ENCODE measurements at places on chromosomes 4 and X.

GRCh38 chrX:42248226-42248625 is 324.9 kb upstream of the CASK start:
- DNase-seq, result no peak

GRCh38 chr4:151955721-151956380 is 195.0 kb upstream of the GATB start:
- DNase-seq, result no peak

DNA sequence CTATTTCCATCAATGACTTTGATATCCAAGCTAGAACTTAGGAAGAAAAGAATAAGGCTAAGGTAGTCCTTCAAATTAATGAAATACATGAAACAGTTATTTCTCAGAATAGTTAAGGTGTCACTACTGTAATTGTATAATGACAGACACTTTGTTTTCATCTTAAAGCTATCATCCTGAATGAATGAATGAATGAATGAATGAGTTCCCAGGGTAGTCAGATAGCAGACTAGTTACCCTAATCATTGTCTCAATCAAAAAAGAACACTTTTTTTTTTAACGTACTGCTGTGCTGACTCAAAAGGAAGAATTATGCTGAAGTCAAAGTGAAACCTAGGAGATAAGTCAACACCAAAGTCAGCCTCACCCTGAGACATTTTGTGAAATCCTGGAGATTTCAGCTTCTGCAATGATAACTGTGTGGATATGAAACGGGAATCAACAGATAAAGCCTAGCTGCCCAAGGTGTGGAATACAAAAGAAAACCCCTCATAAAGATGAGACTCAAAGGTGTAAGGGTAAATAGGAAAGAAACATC is 68.3 kb upstream of the CNKSR2 start:
- no peak for DNase-seq

DNA sequence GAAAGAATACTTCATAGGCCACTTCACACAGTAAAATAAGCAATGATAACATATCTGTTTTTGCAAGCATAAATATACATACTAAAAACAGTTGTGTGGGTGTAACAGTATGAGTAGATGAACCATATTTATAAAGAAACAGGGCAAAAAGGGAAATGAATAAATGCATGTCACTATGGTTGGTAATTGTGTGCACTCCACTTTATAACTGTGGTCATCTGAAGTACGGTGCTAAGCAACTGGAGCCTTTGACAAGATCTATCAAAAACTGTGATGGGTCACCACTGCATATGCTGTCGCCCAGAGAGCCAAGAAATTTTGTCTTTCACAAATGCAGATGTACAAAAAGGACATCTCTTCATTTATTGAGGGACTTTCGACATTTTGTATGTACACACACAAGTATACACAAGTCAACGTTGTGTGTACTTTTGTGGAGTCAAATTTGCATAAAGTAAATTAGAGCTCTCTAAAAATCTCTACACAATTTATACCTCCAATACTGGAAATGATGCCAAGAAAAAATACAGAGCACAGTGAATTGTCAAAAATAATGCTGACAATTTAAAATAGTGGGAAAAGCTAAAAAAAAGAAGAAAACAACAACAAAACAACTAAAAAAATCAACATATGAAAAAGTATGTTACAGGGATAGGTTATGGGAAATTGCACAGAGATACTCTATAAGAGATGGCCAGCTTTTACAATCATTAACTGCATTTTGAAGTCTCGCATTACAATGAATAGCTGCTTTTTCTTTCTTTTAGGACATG is 123.1 kb upstream of the ENPEP start:
- no peak for DNase-seq

DNA sequence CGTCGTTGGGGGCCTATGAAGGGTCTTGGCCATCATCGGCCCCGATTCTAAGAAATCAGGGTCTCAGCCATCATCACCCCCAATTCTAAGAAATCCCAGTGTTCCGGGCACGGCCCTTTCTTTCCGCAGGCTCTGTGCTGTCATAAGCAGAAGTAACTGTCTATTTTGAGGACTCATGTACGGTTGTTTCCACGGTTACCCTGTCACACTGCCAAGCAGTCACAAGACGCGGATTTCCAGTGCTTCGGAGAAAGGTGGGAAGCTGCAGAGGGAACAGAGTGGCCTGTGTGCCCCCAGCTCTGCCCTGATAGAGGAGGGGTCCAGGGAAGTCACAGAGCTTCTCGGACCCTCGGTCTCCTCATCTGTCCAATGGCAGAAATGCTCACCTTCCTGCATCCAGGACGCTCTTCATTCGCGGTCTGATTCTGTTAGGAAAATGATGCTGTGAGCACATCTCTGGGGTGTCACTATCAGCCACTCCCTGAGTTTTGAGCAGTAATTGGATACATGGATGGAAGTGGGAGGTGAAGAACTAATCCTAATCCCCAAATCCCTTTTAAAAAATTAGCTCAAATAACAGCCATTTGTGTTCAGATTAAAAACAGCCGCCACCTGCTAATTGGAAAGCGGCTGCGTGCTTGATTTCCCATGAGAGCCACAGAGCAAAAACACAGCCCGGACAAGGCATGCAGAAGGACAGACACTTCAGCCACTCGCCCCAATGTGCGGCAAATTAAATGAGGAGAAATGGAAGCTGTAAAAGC is 73.1 kb downstream of the WFS1 start:
- DNase-seq, result no peak

DNA sequence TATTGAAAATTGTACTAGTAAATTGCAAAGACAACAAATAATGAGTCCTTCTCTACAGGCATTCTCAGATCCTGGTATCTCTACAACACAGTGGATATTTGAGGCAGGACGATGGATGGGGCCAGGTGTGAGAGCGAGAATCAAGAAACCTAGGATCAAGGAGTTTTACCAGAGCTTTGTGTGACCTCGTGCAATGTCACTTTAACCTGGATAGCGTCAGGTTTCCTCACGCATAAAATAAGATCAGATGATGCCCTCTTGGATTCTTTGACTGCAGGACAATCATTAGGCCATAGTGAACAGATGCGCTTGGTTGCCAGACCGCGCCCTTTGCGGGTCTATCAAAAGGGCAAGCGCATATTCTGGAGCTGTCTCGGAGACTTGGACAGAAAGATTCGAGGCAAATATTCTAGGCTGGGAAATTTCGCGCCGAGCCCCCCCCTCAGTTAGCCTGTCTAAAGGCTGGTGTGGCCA is 66.6 kb downstream of the FBXO8 start:
- DNase-seq, result no peak

- no peak for DNase-seq
These were observed 84.6 kb downstream of the PPP3CA start for GRCh38 chr4:101262683-101263082.

DNA sequence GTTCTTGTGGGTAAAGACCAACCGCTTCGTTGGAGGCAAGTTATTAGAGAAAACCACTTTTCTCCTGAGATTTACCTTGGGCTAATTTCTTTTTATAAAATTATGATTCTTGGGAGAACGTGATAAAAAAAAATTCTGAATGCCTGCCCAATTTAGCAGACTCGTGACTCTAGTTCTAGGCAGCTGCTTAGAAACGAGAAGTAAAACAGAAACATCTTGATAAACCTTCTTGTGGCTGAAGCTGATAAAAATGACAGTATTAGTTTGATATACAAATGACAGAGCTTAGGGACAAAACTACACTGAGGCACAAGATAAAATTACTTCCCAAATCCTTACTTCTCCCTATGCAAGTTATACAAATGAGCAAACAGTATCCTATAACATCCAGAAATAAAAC is 458.9 kb upstream of the TEX13C start:
- DNase-seq, result no peak

DNA sequence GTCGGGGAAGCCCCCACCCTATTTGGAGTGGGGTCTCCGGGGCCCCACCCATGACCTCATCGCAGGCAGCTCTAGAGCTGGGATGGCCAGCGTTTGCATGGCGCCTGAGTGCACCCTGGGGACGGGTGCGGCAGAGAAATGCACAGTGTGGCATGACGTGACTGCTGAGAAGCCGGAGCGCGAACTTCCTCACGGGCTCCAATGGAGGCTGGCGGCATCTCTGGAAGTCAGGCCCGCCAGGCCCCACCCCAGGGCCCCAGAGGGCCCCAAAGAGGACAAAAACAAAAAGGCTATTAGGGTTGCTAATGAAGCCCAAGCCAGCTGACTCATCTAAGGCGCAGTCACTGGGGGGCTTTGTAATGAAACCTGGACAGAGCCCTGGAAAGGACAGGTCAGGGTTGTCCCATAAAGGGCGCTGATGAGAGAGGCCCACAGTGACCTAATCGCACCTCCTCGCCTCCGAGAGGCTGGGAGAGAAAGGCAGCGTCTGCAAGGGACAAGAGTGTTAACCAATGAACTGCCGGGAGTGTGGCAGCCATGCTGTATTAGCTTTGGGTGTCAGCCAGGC is 86.0 kb upstream of the C1QTNF7 start:
- no peak for DNase-seq

- DNase-seq, result no peak
These were observed 57.1 kb upstream of the PRDM8 start for GRCh38 chr4:80140194-80140593.

DNA sequence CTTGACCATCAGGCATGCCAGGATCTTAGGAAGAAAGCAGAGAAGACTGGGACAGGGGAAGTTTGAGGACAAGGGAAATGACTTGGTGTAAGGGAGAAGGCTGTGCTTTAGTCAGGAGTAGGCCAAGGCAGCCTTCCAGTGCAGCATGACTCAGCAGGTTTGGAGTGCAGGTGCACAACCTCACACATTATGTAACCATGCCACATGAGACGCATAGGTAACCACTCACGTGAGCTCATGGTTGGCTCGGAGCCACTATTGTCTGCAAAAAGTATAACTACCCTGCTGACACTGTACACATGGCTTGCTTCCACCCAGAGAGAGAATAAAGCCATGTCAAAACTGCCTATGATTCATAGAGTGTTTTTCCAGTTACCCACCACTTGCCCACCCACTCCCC is 715.9 kb downstream of the SMARCA1 start:
- no peak for DNase-seq

DNA sequence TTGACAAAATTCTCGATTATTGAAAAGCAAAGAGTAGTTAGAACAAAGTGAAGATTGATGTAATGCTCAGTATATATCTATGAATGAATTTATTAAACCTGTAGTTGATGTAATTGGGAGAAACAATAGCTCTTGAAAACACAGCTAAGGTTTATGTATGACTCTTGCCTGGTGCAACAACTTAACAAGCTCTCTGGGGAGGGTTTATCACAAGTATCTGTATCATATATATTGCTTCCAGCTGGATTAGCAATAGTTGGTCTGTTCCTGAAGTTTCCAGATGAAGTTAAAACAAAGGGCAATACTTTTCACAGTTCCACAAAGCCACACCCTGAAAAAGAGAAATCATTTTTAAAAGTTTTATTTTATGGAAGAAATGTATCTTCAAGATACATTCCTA is 91.4 kb downstream of the ARSJ start:
- DNase-seq, result no peak

- no peak for DNase-seq
These were observed 15.7 kb upstream of the DUSP21 start for GRCh38 chrX:44828008-44828605.

GRCh38 chrX:38856670-38857265 is 55.5 kb downstream of the MID1IP1 start:
- no peak for DNase-seq

- DNase-seq, result no peak
These were observed 2440.0 kb downstream of the PCDH7 start for GRCh38 chr4:33160126-33160525.

DNA sequence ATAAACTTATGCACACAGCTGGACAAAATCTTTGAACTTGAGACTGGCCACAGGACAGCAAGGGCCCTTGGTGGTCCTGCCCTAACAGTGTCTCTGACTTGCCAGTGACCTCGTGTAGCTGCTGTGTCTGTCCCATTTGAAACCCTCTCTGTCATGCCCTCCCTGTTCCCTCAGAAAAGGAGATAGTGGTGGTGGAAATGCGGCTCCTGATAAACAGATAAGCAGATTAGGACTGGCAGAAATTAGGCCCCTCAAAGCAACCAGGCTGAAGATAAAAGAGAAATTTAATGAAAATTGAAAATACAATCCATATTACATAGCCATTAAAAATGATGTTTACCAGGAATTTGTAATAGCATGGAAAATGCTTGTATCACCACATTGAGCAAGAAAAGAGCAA is 136.6 kb upstream of the ATP6AP2 start:
- no peak for DNase-seq

GRCh38 chr4:83890231-83890630 is 354.3 kb downstream of the GPAT3 start:
- no peak for DNase-seq

GRCh38 chr4:30716158-30716557 is 4.0 kb upstream of the PCDH7 start:
- DNase-seq, result no peak

GRCh38 chr4:106522839-106523238 is 154.3 kb upstream of the GIMD1 start:
- DNase-seq, result no peak

DNA sequence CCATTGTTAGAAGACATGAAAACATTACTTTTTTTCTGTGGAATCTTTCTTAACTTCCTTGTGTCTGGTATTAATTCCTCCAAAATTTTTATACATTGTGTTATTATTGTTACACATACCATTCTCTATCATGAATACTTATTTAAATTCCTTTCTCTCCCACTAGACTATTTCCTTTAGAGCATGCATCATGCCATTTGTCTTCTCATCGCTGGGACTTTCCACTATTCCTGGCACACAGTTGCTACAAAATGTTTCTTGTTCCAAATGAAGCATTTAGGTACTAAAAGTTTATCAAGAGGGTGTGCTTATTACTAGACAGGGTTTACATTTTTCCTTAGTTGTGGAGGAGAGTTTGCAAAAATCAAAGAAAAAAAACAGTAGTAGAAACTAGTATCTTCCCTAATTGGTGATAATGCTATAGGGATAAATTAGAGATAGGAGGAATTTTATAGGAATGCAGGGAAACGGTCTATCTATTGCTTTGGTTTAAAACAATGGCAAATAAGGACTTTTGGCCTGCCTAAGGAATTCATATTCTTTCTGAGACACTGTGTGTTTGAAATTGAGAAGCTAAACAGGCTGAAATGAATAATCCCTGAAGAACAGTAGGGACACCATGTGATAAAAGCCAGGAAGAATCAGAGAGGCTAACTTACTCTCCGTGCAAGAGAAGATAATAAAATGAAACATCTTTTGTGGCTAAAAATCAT is 187.5 kb upstream of the TBC1D9 start:
- no peak for DNase-seq

DNA sequence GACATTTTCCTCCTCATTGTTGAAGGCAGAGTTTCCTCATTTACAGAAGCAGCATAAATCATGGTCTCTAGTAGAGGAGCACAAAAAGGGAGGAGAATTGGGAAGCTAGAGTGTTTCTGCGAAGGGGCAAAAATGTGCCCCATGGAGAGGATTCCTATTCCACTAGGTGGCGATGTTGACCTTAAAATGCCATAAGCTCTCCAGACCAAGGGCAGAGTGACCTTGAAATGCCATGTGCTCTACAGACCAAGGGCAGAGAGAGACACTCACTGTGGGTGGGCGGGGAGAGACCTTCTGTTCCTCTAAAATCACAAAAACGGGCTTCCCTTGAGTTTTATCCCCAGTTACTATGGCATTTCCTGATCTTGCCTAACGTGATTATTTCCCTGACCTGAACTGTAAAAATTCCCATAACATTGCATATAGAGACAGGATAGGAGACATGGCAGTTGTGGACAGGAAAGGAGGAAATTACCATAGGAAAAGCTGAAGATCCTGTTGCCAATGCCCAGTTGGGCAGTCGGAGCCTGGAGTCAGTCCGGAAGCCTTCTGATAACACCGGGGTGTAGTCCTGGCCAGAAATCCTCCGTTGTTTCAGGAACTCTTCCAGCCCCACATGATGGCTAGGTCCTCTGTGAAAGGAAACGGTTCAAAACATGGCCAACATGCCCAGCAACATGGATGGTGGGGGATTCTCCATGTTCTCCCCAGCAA is 567.7 kb downstream of the MAGEB5 start:
- no peak for DNase-seq

- DNase-seq, result no peak
These were observed 332.7 kb upstream of the FGF16 start for GRCh38 chrX:77114501-77114900.

All from CD4-positive, alpha-beta T cell treated with Interleukin-6 at 100 ng/mL for 8 hours (primary cell).